ENCODE measurements at places on chromosomes 2 and 18.

- H3K27ac ChIP-seq = no peak overlapping the region
- peaks cover 5% of the 10 kb centered on the region for H3K27me3 ChIP-seq
- H3K4me1 ChIP-seq = peaks cover 5% of the 10 kb centered on the region
- no peak for DNase-seq
These were observed 20.8 kb downstream of the RASGRP3 start for GRCh38 chr2:33497221-33497650.

DNA sequence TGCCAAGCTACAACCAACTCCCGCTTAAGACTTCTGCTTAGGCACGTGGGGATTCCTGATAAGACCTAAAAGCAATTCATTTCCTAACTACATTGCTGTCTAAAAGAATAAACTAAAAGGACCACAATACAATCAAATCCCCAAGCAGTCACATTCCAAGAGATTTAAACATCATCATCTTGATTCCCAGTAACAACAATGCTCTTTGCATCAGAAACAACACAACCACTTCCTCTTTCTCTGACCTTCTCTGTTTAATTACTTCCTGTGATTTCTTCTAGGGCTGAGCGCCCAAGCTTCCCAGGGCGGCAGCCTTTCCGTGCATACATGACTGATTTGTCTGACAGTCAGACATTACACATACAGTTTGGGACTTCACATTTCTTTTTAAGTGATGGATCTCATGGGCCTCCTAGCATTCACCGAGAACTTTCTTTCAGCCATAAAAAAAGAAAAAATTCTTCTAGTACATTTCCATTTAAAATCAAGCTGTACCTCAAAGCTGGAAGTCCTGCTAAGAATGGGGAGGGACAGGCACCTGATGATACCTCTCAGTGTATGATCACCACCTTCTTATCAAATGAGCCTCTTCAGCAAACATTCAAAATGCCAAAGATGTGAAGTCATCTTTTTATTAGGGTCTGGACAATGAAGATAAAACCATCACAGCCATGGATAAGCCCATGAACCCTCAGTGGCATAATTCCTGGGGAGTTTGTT, 11.5 kb downstream of the SPRED2 start:
- peak overlapping the region; percentile 60 for H3K27ac ChIP-seq
- no peak for DNase-seq
- H3K27me3 ChIP-seq = no peaks in the 10 kb centered on the region
- H3K36me3 ChIP-seq = no peaks in the 10 kb centered on the region
- peaks cover 28% of the 10 kb centered on the region for H3K4me1 ChIP-seq

GRCh38 chr2:197179744-197180498, 130.7 kb downstream of the ANKRD44 start:
- peak overlapping the region; percentile 64 for H3K27ac ChIP-seq
- H3K27me3 ChIP-seq = no peaks in the 10 kb centered on the region
- DNase-seq = no peak

- H3K27me3 ChIP-seq = no peaks in the 10 kb centered on the region
- H3K4me3 ChIP-seq = no peak overlapping the region
- H3K4me1 ChIP-seq = peaks cover 7% of the 10 kb centered on the region
- no peak overlapping the region for H3K27ac ChIP-seq
- peaks cover 33% of the 10 kb centered on the region for H3K36me3 ChIP-seq
- DNase-seq = no peak
These were observed 90.9 kb upstream of the UBXN4 start for GRCh38 chr2:135650721-135651120.

DNA sequence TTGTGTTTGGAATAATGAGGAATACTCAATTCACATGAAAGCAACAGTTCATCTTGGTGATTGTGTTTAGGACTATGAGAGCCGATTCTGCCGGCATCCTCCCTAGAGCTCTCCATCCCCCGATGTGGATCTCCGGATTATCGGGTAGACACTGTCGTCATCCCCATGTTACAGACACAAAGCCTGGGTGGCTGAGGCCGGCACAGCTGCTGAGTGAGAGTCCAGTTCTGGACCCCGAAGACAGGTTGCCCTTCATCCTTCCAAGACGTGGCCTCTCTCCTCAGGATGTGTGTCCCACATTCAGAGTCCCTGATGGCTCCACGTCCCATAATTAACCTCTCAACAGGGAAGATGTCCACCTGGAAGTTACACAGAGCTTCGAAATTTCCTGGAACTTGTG, 129.3 kb downstream of the HDAC4 start:
- no peak overlapping the region for H3K27ac ChIP-seq
- peaks cover 34% of the 10 kb centered on the region for H3K4me1 ChIP-seq
- no peak overlapping the region for H3K4me3 ChIP-seq
- no peak for DNase-seq

DNA sequence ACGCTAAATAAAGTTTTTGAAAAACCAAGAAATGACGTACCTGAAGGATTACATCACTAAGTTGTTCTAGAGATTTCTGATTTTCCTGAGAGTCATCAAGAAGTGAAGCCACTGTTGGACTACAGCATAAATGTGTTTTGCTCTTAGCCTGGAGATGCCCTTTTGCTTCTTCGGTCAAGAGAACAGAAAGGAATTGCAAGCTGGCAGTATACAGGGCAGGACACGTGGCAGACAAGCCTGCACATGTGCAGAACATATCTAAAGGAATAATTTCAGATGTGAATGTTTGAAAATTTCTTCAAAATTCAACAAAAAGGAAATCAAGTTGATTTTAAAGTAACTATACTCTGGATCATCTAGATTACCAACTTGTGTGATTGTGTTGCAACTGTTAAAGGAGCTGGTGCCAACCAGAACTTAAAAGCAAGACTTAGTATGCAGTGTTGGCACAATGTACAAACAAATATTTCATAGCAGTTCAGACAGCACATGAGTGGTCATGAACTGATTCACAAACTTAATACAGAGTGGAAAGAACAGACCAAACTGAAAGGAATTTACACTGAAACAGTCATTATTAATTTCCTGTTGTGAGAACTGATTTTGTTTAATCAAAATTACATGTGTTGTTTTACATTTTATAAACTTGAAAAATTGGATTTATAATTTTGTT, 100.4 kb upstream of the CD226 start:
- no peak for DNase-seq
- peaks cover 38% of the 10 kb centered on the region for H3K4me1 ChIP-seq
- no peak overlapping the region for H3K4me3 ChIP-seq
- no peaks in the 10 kb centered on the region for H3K27me3 ChIP-seq

DNA sequence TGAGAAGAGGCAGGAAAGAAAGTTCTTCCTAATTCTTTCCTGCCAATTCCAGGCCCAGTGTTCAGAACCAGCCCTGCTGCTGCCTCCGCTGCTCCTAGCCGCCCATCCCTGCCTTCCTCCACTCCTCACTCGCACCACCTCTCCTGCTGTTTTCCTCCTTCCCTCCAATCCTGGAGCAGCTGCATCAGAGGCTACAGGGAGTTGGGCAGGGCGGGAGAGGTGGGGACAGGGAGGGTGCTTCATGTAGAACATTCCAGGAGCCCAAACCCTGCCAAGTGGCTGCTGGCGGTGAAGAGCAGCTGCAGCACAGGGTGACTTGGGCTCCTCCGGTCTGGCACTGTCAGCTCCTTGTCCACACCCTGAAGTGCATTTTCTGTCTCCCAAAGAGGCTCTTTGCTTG, 176.3 kb downstream of the TNS1 start:
- no peak overlapping the region for H3K4me3 ChIP-seq
- no peak overlapping the region for H3K27ac ChIP-seq
- peaks cover 20% of the 10 kb centered on the region for H3K36me3 ChIP-seq
- H3K27me3 ChIP-seq = no peaks in the 10 kb centered on the region

DNA sequence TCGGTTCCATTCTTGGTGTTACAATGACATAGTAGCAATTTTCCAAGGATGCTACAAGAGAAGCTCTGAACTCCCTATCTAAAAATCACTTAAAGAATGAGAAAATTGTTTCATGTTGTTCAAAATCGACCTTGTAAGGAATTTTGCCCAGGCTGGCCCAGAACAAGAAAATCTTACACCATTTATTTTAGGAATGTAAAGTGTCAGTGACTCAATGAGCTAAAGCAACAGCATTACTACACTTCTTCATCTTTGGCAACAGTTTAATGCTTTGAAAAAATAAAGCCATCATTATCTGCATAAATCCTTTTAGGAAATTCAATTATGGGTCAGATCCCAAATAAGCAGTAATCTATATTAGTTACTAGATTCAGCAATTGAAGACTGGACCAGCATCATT, 38.6 kb downstream of the SLC25A12 start:
- no peak for DNase-seq
- peaks cover 29% of the 10 kb centered on the region for H3K4me1 ChIP-seq
- H3K27me3 ChIP-seq = no peaks in the 10 kb centered on the region
- H3K4me3 ChIP-seq = no peak overlapping the region

- peaks cover 7% of the 10 kb centered on the region for H3K4me1 ChIP-seq
- H3K27me3 ChIP-seq = no peaks in the 10 kb centered on the region
- H3K27ac ChIP-seq = peak overlapping the region; percentile 45
These were observed 66.5 kb downstream of the USP37 start for GRCh38 chr2:218501665-218502064.

- no peak for DNase-seq
- H3K36me3 ChIP-seq = peaks cover 4% of the 10 kb centered on the region
- peak overlapping the region; percentile 34 for H3K4me3 ChIP-seq
- H3K27ac ChIP-seq = peak overlapping the region; percentile 83
- no peaks in the 10 kb centered on the region for H3K27me3 ChIP-seq
- peaks cover 45% of the 10 kb centered on the region for H3K4me1 ChIP-seq
These were observed 53.0 kb upstream of the CCDC150 start for GRCh38 chr2:196586511-196586991.

DNA sequence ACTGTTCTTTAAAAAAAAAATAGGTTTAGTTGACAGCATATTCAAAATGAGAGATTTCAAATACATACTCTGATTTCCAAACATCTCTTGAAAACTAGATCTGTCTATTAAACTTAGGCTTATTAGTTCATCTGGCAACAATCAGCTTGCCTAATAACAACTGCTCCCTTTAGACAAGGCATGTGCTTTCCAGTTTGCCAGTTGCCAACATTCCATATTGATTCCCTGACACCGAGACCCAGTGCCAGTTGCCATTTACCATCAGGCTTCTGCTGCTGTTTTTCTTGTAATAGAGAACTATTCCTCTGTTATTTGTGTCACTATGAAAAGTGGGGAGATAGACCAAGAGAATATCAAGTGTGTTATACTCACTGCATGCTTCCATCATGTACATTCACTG, 256.0 kb downstream of the C1D start:
- no peaks in the 10 kb centered on the region for H3K27me3 ChIP-seq
- H3K36me3 ChIP-seq = peaks cover 1% of the 10 kb centered on the region

- DNase-seq = no peak
- H3K4me1 ChIP-seq = peaks cover 13% of the 10 kb centered on the region
- H3K27ac ChIP-seq = no peak overlapping the region
- H3K27me3 ChIP-seq = peaks cover 3% of the 10 kb centered on the region
- no peaks in the 10 kb centered on the region for H3K36me3 ChIP-seq
- H3K4me3 ChIP-seq = no peak overlapping the region
These were observed 69.6 kb downstream of the ACVR1C start for GRCh38 chr2:157559061-157559460.

DNA sequence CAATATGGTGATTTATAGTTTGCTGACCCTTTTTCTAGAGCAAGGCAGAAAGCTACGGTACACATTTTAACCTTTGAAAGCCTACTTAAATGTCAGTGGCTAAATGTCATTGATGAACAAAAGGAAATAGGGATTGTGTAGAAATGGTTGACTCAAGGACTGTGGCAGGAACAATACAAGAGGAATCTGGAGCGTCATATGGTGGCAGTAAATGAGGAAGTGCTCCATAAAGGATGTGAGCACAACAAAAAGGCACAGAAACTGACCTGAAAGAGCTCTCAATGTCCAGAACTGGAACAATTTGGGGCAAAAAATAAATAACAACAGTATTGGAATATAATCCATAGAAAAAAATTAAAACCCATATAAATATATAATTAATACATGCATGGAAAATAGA, 443.9 kb upstream of the VRK2 start:
- H3K27ac ChIP-seq = no peak overlapping the region
- no peaks in the 10 kb centered on the region for H3K36me3 ChIP-seq
- H3K4me1 ChIP-seq = peaks cover 8% of the 10 kb centered on the region
- no peak overlapping the region for H3K4me3 ChIP-seq
- H3K27me3 ChIP-seq = peaks cover 12% of the 10 kb centered on the region
- no peak for DNase-seq

DNA sequence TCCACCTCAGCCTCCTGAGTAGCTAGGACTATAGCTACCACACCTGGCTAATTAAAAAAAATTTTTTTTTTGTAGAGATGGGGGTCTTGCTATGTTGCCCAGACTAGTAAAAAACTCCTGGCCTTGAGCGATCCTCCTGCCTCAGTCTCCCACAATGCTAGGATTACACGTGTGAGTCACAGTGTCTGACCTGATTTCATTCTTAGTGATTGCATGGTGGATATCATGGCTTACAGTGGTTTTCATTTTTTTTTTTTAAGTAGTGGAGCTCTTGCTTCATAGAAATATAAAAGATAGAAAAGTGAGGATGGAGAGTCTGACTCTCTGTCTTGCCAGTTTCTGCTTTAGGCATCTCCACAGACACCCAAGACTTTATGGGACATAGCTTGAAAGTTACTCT, 83.6 kb downstream of the CDC42EP3 start:
- H3K27me3 ChIP-seq = no peaks in the 10 kb centered on the region
- no peaks in the 10 kb centered on the region for H3K36me3 ChIP-seq
- no peak overlapping the region for H3K4me3 ChIP-seq

DNA sequence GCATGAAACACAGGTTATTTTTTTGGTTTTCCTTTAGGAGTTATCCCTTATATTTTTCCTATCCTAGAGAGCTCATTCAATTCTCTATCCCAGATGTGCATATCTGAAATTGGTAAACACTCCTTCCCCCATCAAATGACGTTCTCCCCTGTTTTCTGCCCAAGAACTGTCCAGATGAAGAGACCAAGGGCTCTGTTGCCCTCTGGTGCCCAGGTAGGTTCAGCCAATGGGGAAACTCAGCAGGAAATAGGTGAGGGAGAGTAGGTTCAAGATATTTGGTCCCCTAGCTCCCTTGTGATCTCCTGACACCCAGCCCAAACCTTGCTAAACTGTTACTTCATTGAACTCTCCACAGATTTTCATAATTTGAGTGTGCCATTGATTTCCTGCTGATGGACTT, 14.1 kb upstream of the INO80C start:
- H3K27ac ChIP-seq = peak overlapping the region; percentile 44
- H3K27me3 ChIP-seq = no peaks in the 10 kb centered on the region
- no peak overlapping the region for H3K4me3 ChIP-seq

- H3K4me3 ChIP-seq = no peak overlapping the region
- peaks cover 7% of the 10 kb centered on the region for H3K36me3 ChIP-seq
- no peaks in the 10 kb centered on the region for H3K27me3 ChIP-seq
- no peak for DNase-seq
- H3K27ac ChIP-seq = no peak overlapping the region
These were observed 125.4 kb downstream of the SPTBN1 start for GRCh38 chr2:54581326-54582039.

DNA sequence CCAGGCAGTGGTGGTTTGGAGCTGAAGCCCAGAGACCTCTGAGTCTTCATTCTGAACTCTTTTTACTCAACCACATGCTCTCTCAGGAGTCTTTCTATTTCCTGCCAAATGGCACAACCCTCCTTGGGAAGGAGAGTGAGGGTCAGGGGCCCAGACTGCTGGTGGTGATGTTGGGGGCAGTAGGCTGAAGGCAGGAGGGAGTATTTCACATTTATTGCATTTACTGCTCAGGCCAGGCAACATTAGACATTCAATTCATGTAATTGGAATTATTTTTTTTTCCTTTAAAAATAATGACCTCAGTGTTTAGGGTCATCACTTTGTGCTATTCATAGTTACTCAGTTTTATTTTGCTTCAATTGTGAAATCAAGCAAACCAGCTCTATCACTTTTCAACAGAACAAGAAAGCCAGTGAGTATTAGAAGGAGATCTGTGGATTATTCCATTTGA, 311.3 kb upstream of the NT5C1B start:
- H3K36me3 ChIP-seq = peaks cover 4% of the 10 kb centered on the region
- H3K4me1 ChIP-seq = peaks cover 24% of the 10 kb centered on the region
- H3K27me3 ChIP-seq = no peaks in the 10 kb centered on the region
- DNase-seq = no peak

Measured in osteocyte (in vitro differentiated cells).